Naive thymus-derived CD4-positive, alpha-beta T cell (primary cell): ENCODE measurements at places on chromosomes 4 and X. TPM values are rescaled to one million over a fixed set of nuclear protein-coding genes. Genes with fewer than 3 reads are reported as not detected.

Gene FAM9C
- total RNA-seq, result 0.16 TPM

Gene GPRASP1
- total RNA-seq, result 0.77 and 0.81 TPM in 2 replicates

Gene MBNL3
- 29.6 TPM for total RNA-seq

Gene GLOD5
- not detected for total RNA-seq

Gene PABPC1L2A
- not detected for total RNA-seq

DNA sequence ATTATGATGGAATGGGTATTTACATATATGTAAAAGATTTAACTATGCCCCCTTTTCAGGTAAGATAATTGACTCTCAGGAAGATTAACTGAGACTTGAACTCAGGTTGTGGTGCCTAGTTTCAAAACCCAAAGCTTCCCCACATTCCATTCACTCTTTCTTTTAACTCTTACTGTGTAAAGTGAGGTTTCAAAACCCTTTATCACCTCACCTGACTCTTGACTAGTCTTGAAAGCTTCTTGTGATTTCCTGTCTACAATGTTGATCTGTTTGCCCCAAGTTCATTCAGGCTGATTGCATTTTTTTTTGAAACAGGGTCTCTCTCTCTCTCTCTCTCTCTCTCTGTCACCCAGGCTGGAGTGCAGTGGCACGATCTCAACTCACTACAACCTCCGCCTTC lies 40.5 kb upstream of the RAPGEF2 start:
- H3K27me3 ChIP-seq, result no peaks in the 10 kb centered on the region
- no peak for DNase-seq
- no peak overlapping the region for H3K27ac ChIP-seq
- no peaks in the 10 kb centered on the region for H3K36me3 ChIP-seq
- no peak overlapping the region for H3K4me3 ChIP-seq
- H3K4me1 ChIP-seq, result no peaks in the 10 kb centered on the region

GRCh38 chr4:149801416-149801815 lies 14.2 kb downstream of the IQCM start:
- H3K27ac ChIP-seq, result no peak overlapping the region
- H3K27me3 ChIP-seq, result no peaks in the 10 kb centered on the region
- no peak overlapping the region for H3K4me3 ChIP-seq

GRCh38 chr4:3290889-3291321 lies 1.9 kb upstream of the RGS12 start:
- no peak for DNase-seq
- H3K36me3 ChIP-seq, result peaks cover 5% of the 10 kb centered on the region
- H3K27me3 ChIP-seq, result no peaks in the 10 kb centered on the region
- H3K4me3 ChIP-seq, result no peak overlapping the region
- H3K4me1 ChIP-seq, result peaks cover 11% of the 10 kb centered on the region
- no peak overlapping the region for H3K27ac ChIP-seq

- no peaks in the 10 kb centered on the region for H3K4me1 ChIP-seq
- no peak overlapping the region for H3K27ac ChIP-seq
- H3K36me3 ChIP-seq, result no peaks in the 10 kb centered on the region
- no peak for DNase-seq
- no peaks in the 10 kb centered on the region for H3K27me3 ChIP-seq
- H3K4me3 ChIP-seq, result no peak overlapping the region
Observed at GRCh38 chrX:2404776-2405175, 96.0 kb downstream of the DHRSX start.

DNA sequence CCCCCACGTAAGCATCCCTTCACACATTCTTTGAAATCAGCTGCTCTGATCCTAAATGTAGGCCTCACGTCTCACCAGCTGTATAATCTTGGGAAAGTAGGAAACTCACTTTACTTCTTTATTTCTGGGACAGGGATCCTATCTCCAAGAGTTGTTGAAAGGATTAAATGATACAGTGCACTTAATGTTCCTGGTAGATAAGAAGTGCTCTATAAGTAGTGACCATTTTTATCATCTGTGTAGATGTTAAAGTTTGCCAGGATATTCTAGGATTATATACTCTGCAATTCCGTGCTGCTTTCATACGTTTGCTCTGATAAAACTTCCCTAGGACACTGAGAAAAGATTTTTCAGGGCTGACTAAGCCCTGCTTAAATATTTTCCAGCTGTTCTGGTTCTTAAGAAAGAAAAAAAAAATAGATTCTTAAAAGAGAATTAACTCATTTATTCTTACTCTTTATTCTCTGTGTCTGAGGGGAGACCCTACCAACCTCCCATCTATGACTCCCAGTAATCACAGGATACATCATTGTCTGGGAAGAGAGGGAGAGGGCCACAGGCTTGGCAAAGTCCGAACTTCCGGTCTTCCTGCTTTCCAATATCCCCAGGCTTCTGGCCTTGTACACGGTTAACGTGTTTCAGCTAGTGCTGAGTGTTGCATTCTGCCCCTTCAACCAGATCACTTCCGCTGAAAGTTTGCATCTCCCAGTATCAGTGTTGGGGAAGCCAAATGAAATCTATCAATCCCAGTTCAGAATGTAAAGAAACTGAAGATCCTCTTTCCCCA lies 269.2 kb downstream of the TRIML1 start:
- H3K4me3 ChIP-seq, result no peak overlapping the region
- DNase-seq, result no peak
- no peaks in the 10 kb centered on the region for H3K4me1 ChIP-seq
- no peaks in the 10 kb centered on the region for H3K36me3 ChIP-seq
- H3K27ac ChIP-seq, result no peak overlapping the region

GRCh38 chr4:156815717-156816359 lies 155.8 kb downstream of the PDGFC start:
- no peaks in the 10 kb centered on the region for H3K4me1 ChIP-seq
- H3K27me3 ChIP-seq, result no peaks in the 10 kb centered on the region
- no peaks in the 10 kb centered on the region for H3K36me3 ChIP-seq

DNA sequence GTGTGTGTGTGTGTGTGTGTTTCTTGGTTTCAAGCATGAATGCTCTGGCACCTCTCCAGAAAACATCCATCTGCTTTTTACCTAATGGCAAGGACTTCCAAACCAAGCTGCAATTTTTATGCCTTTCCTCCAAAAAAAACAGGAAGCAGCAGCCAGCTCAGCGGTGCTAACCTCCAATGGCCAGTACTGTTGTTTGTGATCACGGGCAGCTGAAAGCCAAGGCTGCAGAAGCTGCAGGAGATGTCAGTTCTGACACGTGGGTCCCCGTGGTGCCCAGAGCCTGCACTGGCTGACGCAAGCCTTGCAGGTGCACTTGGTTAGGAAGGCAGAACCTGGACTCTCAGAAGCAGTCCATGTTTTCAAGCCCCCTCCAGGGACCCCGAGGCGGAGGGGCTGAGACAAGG lies 313.6 kb upstream of the DDX53 start:
- H3K4me3 ChIP-seq, result no peak overlapping the region
- no peak for DNase-seq
- no peak overlapping the region for H3K27ac ChIP-seq
- H3K36me3 ChIP-seq, result no peaks in the 10 kb centered on the region

DNA sequence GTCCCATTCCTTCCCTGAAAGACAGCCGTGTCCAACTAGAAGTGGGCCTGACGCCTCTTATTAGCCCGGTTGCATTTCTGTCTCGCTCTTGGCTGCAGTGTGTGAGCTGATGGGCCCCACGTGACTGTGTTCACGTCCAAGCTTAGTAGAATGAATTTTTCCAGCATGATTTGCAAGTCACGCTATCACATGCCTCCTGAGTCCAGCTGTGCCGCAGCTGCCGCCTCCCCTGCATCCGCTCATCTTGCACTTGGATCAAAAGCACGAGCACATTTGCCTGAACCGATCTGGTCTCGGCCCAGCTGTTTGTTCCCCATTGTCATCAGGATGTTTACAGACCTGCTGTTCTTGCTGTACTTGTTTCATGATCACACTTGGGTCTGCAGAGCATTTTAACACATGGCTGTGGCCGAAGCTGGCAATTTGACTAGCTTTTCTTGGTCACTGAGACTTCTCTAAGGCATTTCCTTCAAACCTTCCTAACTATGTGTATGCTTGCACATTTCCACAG lies 126.5 kb downstream of the KIT start:
- H3K27ac ChIP-seq, result no peak overlapping the region
- no peaks in the 10 kb centered on the region for H3K4me1 ChIP-seq
- no peaks in the 10 kb centered on the region for H3K27me3 ChIP-seq

- DNase-seq, result no peak
- H3K27me3 ChIP-seq, result no peaks in the 10 kb centered on the region
- H3K4me3 ChIP-seq, result no peak overlapping the region
- no peaks in the 10 kb centered on the region for H3K4me1 ChIP-seq
Observed at GRCh38 chrX:115499112-115499805, 61.7 kb upstream of the PLS3 start.

DNA sequence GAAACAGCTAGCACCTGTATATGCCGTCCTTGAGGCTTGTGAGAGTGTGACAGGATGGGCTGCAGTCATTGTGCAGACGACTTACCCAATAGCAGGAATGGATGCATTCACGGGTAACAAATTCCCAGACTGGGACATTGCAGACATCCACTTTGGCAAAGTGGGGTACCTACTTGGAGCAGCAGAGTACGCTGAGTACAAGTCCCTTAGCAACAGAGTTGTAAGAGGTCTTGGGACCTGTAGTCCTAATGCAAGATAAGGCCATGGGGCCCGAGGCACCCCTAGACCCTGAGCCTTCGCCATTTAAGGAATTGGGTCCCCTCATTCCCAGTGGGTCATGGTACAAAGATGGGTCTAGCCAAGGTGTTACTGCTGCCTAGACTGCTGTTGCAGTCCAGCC lies 55.4 kb upstream of the CCDC149 start:
- no peaks in the 10 kb centered on the region for H3K4me1 ChIP-seq
- H3K27ac ChIP-seq, result no peak overlapping the region
- H3K27me3 ChIP-seq, result no peaks in the 10 kb centered on the region
- DNase-seq, result no peak

DNA sequence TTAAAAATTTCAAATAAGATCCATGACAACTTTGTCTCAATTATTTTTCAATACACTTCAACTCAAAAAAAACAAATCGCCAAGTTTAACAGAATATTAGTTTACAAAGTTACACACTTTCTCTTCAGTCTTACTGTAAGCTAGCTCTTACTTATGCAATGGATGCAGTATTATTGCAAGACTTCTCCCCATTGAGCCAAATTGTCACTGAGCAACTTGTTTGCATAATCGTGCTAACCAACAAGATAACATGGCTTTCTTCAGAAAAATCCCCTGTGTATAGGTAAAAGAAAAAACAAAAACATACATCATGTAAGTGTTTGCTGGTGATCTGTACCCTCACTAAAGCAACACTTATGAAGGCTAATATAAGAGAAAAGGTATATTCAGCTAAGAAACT lies 18.9 kb downstream of the DNAJB14 start:
- H3K27me3 ChIP-seq, result no peaks in the 10 kb centered on the region
- H3K36me3 ChIP-seq, result no peaks in the 10 kb centered on the region
- H3K4me3 ChIP-seq, result no peak overlapping the region
- peaks cover 9% of the 10 kb centered on the region for H3K4me1 ChIP-seq
- no peak for DNase-seq

- no peaks in the 10 kb centered on the region for H3K4me1 ChIP-seq
- no peaks in the 10 kb centered on the region for H3K36me3 ChIP-seq
- H3K27me3 ChIP-seq, result no peaks in the 10 kb centered on the region
- DNase-seq, result no peak
- H3K27ac ChIP-seq, result no peak overlapping the region
Observed at GRCh38 chr4:39626261-39626660, 12.4 kb downstream of the SMIM14 start.

DNA sequence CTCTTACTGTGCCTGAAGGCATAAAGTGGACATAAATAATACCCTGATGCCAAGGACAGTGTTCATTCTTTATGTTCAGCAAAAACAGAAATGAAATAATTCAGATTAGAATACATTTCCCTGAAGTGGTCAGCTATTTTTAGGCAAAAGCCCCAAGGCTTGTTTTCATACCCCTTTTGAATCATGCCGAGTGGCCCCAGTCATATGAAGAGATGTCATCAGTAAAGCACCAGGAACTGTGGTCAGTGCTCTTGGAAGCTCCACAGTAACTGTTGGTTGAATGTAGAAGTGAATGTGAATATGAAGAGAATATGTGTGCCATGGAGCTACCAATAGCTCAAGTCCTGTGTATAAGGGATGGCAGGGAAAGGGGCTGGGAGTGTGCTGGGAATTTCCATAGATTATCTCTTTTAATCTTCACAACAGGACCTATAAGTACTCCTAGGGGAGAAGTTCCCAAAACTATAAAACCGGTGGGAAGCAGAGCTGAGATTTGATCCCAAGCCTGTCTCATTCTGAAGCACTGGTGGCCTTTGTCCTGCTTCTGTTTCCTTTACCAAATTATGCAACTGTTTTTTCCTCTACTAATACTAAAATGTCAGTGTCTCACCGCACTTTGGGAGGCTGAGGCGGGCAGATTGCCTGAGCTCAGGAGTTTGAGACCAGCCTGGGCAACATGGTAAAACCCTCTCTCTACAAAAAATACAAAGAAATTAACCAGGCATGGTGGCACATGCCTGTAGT lies 52.6 kb downstream of the FNIP2 start:
- no peak for DNase-seq
- H3K27ac ChIP-seq, result no peak overlapping the region
- H3K4me1 ChIP-seq, result peaks cover 16% of the 10 kb centered on the region
- no peak overlapping the region for H3K4me3 ChIP-seq
- no peaks in the 10 kb centered on the region for H3K36me3 ChIP-seq
